GM13977 (cell line): ENCODE measurements at places on chromosomes 3 and 15.

DNA sequence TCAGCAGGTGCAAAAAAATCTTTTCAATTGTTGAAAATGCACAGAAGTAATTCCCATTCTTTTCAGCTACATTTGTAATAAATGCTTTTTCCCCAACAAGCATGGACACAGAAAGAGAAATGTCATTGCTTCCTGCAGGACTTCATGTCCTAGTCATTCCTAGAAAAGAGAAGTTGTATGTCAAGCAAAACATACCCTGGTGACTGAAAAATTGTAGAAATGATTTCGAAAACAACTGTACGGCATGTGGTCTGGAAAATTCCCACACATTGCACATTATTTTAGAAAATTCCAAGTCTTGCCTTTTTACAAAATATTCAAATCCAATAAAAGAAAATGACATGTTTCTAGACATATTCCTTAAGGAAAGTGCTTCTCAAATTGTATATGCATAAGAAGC lies 50.4 kb upstream of the ALCAM start:
- no peak for DNase-seq

- no peak for DNase-seq
These were observed 1013.3 kb downstream of the TUSC7 start for GRCh38 chr3:117722856-117723255.

DNA sequence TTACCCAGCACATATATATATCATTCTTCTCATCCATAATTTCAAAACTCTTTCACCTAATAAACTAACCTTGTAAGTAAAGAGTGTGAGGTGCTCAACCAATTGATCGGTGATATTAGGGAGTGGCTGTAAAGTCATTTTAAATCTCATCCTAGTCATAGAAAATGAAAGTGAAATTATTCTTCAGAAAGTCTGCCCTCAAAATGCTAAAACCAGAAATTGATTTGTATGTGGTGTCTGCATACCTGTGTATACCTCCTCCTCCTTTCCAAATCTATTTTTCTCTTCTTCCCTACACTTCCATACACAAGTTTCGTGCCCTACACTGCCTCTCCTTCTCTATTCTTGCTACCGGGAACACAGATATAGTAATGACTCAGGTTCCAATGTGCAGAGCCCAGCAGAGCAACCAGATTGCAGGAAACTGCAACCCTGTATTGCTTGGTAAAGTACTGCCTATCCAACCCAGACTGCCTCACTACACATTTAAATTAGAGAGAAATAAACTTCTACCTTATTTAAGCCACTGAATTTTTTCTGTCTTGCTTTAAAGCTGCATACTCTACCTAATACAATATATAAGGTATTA lies 7.4 kb upstream of the TBC1D5 start:
- DNase-seq = no peak

GRCh38 chr3:71509066-71509465 lies 74.5 kb downstream of the FOXP1 start:
- DNase-seq = no peak

- no peak for DNase-seq
These were observed 385.5 kb upstream of the PDZRN3 start for GRCh38 chr3:74009961-74010844.

- DNase-seq = no peak
These were observed 98.5 kb upstream of the OSTN start for GRCh38 chr3:191100516-191100915.

- peak; percentile 74 for DNase-seq
These were observed 136.2 kb downstream of the CHDH start for GRCh38 chr3:53709860-53710674.

GRCh38 chr3:66312039-66312438 lies 91.2 kb downstream of the SLC25A26 start:
- DNase-seq = no peak

DNA sequence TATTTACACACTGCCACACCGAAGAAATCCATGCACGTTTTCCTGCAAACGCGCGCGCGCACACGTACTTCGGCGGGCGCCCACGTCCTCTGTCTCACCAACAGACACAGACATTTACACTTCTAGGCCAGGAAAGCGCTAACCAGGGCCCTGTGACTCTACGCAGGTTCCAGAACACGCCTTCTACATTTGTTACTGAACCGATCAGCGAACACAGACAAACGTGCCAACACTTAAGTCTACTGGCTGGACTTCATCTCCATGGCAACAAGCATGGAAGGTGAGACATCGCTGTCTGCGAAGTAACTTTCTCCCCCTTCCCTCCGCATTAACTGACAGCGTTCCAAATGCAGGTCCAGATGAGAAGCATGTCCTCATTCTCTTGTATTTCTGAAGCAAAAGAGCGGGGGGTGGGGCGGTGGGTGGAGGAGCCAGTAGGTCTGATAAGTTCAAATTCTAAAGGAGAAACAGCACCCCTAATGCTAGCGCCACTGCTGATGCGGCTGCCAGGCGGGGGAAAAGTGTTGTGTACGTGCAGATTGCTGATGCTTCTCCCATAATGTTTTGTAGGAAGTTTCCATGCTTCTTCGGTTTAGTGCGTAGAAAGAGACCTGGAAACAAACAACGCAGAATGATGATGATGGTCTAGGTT lies at the start of gene CTXN2:
TSS of gene CTXN2 (plus strand) at position 92 of the 652 bp plus-strand sequence. CDS start 9,636 bp downstream, outside the sequence.
- no peak for DNase-seq

DNA sequence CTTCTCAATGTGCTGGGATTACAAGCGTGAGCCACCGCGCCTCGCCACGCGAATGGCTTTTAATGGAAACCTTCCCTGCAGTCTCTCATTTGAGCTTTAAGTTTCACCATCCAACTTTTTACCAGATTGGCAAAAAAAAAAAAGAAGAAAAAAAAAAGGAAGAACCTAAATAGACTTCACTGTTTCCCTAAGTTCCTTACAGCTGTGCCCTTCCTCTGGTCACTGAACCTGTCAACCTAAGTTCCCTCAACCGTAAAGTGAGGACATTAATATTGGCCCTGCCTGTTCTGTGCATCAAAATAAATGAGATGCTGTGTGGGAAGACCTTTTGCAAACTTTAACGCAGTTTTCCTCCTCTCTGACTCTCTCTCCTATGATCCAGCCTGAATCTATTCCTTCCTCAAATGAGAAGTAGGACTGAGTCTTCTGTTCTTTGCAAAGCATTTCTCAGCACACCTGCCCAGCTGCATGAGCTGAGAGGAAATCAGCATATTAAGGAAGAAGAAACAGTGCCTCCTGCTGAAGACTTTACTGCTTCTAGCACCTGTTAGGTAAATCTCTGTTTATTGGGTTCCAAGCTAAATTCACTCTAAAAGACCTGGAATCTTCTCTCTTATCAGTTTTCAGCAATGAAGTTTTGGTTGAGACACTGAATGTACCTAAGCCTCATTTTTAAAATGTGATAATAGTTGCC lies 99.6 kb upstream of the ETV5 start:
- no peak for DNase-seq

- DNase-seq = no peak
These were observed 13.3 kb downstream of the PIK3R4 start for GRCh38 chr3:130733236-130733875.

DNA sequence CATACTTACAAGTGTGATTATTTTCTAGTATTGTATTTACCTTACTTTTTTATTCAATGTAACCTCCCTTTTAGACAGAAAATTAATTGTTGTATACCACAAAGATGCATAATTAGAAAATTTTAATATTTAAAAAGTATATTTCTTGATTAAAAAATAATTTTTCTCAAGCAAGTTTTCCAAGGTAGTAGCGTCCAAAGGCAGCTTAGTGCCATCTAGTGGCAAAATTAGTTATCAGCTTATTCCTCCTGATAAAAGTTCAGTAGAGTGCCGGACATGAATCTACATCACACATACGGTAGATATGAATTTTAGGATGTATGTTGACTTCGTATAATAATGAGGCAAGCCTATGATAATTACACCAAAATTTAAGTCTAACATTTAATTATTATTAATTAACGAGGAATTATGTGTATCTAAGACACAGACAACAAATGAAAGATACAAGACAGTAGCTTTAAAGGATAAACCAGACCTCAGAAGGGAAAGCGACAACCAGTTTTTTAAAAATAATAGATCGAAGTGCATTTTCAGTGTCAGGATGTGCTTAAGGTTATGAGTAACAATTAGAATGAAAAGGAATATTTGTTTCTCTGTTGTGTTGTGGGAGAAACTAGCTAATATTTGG lies 405.9 kb downstream of the ROBO1 start:
- DNase-seq = no peak
